ENCODE measurements at places on chromosomes 1 and 21.

DNA sequence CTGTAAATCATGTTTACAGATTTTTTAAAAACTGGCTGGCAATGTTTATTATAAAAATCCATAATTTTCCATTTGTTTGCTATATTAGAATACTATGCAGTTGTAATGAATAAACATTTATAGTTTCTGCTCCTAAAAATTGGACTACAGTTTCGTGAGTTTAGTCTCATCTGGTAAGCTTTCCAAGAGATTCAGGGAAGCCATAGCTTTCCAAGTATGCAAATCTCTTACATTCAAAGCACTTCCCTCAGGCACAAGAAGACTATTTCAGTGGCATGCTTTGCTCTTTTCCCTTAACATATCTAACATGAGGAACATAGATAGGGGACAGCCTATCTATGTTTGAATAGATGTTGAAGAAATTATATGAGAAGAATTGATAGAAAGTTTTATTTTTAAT is 77.2 kb downstream of the ADGRL2 start:
- DNase-seq = no peak

GRCh38 chr21:34813266-34813894 is 144.6 kb downstream of the CLIC6 start:
- DNase-seq = no peak

- no peak for DNase-seq
Measured at GRCh38 chr1:219092206-219092605, 81.5 kb upstream of the LYPLAL1 start.

DNA sequence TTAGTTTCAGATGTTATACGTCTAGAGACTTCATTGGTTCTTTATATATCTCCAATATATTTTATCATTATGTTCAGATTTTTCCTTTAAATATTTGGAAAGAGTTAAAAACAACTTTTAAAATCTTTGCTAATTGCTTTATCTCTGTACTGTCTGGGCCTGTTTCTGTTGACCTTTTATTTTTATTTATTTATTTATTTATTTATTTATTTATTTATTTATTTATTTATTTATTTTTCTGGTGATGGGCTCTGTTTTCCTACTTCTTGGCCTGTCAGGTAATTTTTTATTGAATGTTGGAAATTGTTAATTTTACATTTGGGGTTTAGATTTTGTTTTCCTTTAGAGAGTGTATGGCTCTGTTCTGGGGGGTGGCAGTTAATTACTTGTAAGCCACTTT is 279.7 kb upstream of the KAZN start:
- no peak for DNase-seq

DNA sequence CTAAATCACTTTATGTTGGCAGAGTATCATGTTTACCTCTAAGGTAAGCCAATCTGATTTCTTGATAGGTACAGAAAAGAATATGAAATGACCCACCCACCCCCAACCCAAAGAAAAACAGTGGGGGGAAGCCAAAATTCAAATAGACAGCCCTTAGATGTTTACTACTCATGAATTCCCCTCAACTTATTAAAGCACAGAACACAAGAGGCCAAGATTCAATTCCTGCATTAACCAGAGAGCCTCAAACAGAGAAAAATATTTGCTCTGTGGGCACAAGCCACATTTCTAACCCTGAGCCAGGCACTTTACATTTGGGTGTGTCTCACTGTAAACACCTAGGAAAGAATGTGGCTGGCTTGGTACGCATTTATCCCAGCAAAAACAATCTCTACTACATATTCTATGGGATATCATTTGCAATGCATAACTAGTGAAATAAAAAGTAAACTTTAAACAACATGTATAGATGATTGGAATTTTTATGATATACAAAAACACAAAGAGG is 84.3 kb downstream of the PTPN14 start:
- DNase-seq = no peak

DNA sequence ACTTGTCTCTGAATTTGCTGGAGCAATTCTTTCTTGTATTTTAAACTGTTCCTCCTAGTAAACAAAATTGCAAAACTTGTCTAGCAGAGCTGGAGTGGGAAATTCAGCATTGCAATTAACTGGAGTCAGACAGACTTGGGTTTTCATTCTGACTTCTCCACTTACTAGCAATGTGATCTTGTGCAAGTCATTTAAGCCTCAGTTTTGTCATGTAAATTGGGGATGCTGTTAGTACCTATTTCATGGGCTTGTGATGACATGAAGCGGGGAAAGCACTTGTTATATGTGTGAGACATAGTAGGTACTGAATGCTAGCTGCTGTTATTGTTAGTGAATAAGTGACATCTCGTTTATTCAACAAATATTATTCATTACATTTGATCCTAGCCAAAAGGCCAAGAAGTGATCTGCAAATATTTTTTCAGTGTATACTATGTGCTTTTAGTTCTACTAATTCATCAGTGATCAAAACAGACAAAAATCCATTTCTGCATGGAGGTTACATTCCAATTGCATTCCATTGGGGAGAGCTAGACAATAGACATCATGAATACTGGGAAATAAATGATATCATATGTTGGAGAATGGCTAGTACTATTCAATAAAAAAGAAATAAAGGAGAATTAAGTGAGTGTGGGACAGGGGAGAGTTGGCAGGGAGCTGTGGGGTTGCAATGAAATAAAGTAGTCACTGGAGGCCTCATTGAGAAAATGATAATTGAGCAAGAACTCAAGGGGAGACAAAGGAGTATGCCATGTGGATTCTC is 47.1 kb downstream of the CACHD1 start:
- DNase-seq = peak; percentile 35
